ENCODE measurements at places on chromosomes 6 and 20. TPM values are rescaled to one million over a fixed set of nuclear protein-coding genes. Genes with fewer than 3 reads are reported as not detected.

GRCh38 chr20:33515569-33516216 lies 25.8 kb downstream of the CBFA2T2 start:
- H3K4me3 ChIP-seq, result no peak overlapping the region
- DNase-seq, result no peak
- H3K27me3 ChIP-seq, result no peaks in the 10 kb centered on the region
- H3K36me3 ChIP-seq, result peaks cover 2% of the 10 kb centered on the region

Gene CCN6
- not detected for total RNA-seq

DNA sequence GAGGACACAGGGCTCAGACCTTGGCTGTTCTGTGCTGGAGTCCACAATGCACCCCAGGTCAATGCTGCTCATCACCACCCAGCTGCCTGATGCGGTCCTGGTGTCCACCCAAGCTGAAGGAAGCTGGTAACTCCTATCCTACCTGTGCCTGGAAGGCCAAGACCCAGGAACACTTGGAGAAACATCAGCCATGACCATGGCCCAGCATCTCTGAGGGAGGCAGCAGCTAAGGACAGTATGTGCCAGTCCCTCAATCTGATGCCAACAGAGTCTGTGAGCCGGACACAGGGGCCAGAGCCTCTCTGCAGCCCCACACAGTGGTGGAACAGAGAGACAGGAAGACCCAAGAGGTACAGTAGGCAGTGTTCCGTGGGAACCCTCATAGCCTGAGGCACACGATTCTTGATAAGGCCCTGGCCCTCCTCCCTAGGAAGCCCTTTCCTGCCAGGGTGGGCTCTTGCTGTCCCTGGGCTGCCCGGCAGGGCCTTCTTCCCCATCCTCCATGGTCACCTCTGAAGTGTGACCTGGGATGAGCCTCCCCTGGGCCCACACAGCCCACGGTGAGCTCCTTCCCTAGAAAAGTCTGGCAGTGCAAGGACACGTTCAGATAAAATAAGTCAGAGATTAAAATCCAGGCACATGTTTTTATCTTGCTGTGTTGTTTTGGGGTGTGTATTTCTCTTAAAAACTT lies 170.7 kb downstream of the THBS2 start:
- no peak overlapping the region for H3K27ac ChIP-seq
- H3K4me3 ChIP-seq, result no peak overlapping the region
- no peaks in the 10 kb centered on the region for H3K4me1 ChIP-seq
- H3K36me3 ChIP-seq, result no peaks in the 10 kb centered on the region
- peaks cover 3% of the 10 kb centered on the region for H3K27me3 ChIP-seq

Gene PCSK2
- not detected for total RNA-seq

DNA sequence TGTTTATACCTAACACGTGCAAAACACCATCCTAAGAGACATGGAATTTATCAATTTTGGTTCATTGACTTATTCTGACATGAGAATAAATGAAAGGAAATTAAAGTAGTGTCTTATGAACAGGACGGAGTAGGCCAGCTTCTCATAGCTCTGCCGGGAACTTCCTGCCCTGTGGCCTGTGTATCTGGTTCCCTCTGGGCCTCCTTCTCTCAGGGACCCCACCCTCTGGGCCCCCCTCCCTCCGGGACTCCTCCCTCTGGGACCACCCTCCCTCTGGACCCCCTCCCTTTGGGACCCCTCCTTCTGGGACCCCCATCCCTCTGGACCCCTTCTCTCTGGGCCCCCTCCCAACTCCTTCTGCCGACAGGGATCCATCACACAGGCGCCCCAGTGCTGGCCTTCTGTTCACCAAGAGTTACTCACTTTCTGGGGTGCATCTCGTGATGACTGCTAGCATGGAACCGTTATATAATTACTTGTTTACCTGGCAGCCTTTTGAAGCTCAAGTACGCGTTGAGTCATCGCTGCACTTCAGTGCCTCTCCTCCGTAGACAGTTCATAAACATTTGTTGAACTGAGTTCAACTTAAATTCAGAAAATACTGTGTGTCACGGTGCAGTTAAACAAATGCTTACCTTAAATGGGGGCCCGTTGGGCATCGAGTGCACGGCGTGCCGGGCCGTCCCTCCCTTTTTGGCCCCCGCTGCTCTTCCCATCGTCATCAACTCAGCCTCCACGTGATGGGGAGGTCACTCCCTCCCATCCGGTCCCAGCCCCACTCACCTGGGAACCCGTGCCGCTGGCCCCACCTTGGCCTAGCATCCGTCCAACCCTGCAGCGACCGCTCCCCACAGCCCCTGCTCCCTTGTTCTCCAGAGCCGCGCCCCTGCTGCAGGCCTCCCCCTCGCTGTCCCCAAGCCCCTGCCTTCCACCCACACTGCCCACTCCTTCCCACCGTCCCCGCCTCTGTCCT lies 8.1 kb downstream of the CCR6 start:
- no peak overlapping the region for H3K27ac ChIP-seq
- DNase-seq, result no peak
- H3K27me3 ChIP-seq, result peaks cover 5% of the 10 kb centered on the region
- H3K4me1 ChIP-seq, result peaks cover 18% of the 10 kb centered on the region

Gene PGC
- total RNA-seq, result not detected

Gene TRIM10
- total RNA-seq, result not detected

- DNase-seq, result no peak
- no peak overlapping the region for H3K4me3 ChIP-seq
- H3K4me1 ChIP-seq, result no peaks in the 10 kb centered on the region
- no peaks in the 10 kb centered on the region for H3K27me3 ChIP-seq
Measured at GRCh38 chr6:49050584-49050983, 412.5 kb downstream of the MMUT start.

- H3K4me3 ChIP-seq, result no peak overlapping the region
- H3K27me3 ChIP-seq, result no peaks in the 10 kb centered on the region
- peak overlapping the region; percentile 43 for H3K27ac ChIP-seq
- H3K36me3 ChIP-seq, result peaks cover 3% of the 10 kb centered on the region
Measured at GRCh38 chr20:34907616-34908469, 31.4 kb downstream of the ACSS2 start.

GRCh38 chr20:40393197-40394079 lies 295.6 kb downstream of the MAFB start:
- H3K4me3 ChIP-seq, result no peak overlapping the region
- no peaks in the 10 kb centered on the region for H3K4me1 ChIP-seq
- no peaks in the 10 kb centered on the region for H3K36me3 ChIP-seq

DNA sequence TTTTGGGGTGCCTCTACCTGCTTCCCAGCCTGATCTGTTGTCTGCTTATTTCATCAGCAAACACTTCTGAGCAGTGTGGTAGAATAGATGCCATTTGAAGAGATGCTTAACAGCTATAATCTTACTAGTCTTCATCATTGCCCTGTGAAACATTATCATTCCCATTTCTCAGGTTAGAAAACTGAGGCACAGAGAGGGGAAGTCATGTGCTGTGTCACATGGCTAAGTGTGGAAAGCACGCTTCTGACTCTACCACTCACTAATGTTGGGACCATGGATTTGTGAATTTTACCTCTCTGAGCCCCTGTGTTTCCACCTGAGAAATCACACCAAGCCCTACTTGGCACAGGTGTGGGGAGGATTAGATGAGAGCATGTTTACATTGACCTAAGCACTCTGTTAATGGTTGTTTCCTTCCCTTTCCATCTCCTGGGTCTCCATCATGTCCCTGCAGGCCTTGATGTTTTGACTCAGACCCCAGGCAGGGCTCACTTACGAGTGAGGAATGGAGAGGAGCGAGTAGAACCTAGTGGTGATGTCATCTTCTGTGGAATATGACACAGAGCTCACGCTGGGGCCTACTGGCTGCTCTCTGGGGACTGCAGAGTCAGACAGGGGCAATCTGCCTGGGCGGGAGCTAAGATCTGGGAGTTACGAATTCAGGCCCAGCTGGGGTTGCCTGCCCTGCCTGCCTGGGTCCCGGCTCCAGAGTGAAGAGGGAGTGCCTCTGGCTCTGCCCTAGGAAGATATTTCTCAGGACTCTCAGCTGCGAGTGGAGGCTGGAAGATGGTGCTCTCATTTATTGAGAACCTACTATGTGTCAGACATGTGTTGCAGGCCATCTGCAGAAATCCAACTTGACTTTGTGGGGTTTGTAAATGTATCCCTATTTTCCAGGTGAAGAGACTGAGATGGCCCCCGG lies 64.3 kb downstream of the CDH22 start:
- H3K4me3 ChIP-seq, result no peak overlapping the region
- no peak overlapping the region for H3K27ac ChIP-seq
- H3K36me3 ChIP-seq, result no peaks in the 10 kb centered on the region
- H3K4me1 ChIP-seq, result peaks cover 18% of the 10 kb centered on the region
- no peak for DNase-seq

DNA sequence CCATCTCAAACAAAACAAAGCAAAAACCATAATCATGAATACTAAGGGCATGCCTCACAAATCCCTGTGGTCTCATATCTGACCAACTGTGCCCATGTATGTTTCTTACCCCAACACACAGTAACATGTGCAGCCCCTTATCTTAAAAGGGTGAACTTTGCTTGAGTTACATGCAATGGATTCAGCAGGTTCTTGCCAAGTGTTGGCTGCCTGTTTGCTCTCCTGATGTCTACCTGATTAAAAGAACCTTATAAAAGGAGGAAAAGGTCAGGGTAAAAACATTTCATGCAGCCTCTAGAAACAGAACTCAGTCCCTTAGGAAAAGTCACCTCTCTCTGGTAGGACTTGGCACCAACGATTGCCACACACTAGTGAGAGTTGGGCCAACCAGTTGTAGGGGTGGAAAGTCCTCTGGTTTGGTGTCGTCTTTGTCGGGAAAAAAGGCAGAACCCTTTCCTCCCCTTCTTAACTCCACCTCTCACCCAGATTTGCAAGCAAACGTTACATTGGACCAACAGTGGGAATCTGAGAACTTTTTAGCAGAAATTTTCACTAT lies 14.0 kb upstream of the LRRN4 start:
- H3K4me3 ChIP-seq, result no peak overlapping the region
- peaks cover 2% of the 10 kb centered on the region for H3K27me3 ChIP-seq
- no peaks in the 10 kb centered on the region for H3K36me3 ChIP-seq

- H3K27ac ChIP-seq, result no peak overlapping the region
- H3K36me3 ChIP-seq, result no peaks in the 10 kb centered on the region
- no peaks in the 10 kb centered on the region for H3K4me1 ChIP-seq
- DNase-seq, result no peak
- no peaks in the 10 kb centered on the region for H3K27me3 ChIP-seq
Measured at GRCh38 chr6:158373214-158373613, 60.9 kb downstream of the TULP4 start.
